ENCODE measurements at places on chromosomes 3 and 15.
A peak's percentile ranks its signal among the peaks of the same experiment; 100 is the strongest.

DNA sequence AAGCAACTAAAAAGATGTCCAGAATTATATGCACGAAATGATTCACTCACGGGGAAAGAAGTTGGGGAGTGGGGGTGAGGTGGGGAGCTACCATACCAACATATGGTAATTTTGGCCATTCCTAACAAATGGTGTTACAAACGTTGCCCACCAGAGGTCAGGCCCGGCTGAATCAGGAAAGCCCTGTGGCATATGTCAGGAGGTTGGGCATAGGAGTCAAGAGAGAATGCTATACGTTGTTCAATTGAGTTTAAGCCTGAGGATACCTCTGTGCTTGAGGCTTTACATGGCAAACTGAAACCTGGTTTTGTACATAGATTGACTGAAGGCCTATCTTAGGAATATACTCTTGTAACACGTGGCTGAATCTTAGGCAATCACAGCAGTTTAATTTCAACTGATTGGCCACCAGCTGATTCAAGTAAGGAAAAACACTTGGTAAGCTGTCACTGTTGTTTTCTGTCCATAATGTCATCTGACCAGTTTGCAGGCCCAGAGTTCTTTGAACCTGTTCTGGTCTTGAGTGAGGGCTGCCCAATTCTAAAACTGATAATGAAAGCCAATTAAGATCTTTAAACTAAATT, 23.4 kb upstream of the SLC2A2 start:
- DNase-seq, result peak; percentile 82

DNA sequence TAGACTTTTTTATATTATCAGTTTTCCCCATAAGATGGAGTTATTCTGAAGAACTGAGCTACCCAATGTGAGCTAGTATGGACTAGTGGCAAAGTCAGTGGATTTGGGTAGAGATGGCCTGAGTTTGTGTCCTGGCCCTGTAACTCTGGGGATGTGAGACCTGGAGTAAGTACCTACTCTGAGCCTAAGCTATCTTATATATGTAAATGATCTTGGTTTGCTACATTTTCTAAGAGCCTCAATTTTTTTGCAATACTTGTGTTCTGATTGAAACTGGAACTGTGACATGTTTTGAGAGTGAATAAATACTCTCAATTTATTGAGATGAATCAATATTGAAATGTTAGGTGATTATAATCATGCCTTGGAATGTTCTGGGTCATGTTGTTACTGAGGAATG, 73.6 kb downstream of the ZNF621 start:
- no peak for DNase-seq

DNA sequence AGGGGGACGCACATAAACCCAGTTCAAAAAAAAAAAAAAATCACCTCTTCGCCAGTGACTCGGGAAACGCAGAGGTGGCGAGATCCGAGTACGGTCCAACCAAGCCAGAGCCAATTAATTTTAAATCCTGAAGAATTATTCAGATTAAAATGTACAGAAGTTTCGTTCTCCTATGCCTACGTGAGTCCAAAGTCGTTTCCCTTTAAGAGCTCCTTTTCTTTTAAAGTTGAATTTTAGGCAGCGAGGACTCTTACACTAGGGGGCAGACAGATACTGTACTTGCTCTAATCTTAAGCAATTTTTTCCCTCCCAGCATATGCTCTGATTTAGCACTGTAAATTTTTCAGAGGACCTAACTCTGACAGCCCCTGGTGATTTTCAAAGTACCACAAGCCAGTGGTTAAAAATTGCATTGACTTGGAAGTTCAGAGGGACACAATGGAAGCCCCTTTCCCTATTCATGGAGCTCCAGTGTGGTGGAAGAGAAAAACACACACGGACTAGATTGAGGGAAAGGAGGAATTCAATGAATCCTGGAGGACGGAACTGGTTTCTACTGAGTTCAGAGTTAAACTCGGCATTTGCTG, 3.3 kb upstream of the NR2F2 start:
- DNase-seq, result peak; percentile 94

GRCh38 chr3:24088782-24089181, 143.7 kb downstream of the NR1D2 start:
- peak; percentile 67 for DNase-seq

DNA sequence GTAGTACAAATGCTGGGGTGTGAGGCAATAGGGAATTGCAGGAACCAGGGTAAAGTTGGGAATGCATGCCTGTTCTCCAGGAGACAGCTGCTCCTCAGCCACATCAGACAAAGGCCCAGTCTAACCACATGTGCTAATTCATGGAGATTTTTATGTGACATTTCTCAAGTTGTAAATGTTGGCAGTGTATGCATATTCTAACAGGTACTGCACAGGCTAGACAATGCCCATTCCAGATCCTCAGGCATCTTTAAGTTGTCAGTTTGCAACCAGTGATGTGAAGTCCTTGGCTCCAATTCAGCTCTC, 84.9 kb downstream of the EEFSEC start:
- DNase-seq, result peak; percentile 10
